Islet precursor cell (in vitro differentiated cells): ENCODE measurements at places on chromosomes 4 and X.

GRCh38 chrX:123906557-123907316, 46.9 kb downstream of the XIAP start:
- no peak for DNase-seq

DNA sequence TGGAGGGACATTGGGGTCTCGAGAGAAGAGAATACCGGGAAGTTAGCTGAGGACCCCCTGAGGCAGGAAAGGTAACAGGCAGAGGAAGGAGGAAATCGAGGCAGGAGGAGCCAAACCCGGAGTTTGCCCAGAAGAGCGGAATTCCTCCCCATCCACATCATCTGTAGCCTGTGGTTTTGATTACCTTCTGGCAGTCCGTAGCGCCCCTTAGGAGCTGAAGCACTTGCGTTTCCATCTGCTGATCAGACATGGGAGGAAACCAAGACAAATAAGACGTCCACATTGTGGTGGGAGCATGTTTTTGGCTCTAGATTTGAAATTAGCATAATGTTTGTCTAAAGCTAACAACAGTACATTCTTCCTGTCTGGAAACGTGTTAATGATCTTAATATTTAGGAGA, 26.8 kb upstream of the HMX1 start:
- DNase-seq: no peak

GRCh38 chrX:18591834-18592233, 80.1 kb downstream of the RS1 start:
- DNase-seq: no peak

GRCh38 chrX:72392042-72392441, 86.3 kb upstream of the CITED1 start:
- no peak for DNase-seq

DNA sequence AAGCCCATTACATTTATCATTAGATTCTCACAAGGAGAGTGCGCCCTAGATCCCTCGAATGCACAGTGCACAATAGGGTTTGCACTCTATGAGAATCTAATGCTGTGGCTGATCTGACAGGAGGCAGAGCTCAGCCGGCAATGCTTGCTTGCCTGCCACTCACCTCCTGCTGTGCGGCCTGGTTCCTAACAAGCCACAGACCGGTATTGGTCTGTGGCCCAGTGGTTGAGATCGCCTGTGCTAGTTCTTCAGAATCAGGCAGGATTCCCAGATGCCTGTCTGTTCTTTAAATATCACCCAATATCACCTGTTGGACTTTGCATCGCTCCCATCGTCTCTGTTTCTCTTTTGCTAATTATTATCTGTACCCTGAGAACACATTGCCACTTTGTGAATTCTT, 14.0 kb downstream of the DSPP start:
- no peak for DNase-seq

DNA sequence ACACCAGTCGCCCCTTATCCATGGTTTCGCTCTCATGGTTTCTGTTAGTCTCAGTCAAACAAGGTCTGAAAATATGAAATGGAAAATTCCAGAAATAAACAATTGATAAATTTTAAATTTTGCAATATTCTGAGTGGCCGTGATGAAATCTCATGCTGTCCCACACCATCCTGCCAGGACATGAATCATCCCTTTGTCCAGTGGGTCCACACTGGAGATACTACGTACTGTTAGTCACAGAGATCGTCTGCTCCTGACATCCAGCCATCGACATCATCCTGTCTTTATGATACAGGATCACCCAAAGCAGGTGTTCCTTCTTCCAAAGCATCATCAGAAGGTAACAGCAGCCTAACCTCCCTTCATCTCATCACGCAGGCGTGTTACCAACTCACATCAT, 76.5 kb upstream of the MSX1 start:
- DNase-seq: no peak

DNA sequence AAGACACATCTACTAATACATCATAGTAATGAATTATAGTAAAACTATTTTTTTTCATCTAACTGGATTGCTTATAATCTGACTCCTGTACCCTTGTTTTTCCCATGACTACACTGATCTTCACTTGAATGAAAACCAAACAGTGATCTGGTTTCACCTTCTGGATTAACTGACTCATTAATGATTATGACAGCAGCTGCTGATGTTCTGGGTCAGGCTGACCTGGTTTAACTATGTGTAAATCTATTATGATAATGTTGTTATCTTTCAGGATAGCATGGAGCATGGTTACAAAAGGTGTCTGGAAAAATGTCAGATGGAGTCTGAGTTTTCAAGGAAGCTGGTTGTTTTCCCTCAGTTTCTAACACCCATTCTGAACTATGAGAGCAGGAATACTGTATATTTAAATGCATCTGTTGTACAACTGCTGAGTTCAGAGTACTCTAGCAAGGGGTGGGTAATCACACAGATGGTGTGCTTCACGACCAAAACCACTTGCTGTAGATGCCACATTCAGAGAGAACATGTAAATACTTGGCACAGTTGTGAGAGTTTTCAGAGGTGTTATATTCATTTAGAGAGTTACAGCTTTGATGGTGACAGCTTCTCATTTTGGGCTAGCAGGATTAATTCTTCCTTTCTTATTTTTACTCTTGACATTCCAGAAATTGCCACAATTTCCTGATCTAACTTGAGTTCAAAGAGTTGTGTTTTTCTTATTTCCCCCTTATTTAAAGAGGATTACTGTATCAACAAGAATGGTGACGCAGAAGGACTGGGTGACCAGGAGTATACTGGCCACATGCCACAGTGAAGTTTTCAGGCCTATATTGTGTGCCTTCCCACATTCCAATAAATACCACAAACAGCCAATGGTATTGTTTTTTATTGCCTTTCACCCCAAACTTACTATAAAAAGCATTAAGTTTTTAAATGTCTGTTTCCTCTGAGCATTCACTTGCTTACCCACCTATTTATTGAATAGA, 249.7 kb upstream of the TET2 start:
- DNase-seq: no peak

DNA sequence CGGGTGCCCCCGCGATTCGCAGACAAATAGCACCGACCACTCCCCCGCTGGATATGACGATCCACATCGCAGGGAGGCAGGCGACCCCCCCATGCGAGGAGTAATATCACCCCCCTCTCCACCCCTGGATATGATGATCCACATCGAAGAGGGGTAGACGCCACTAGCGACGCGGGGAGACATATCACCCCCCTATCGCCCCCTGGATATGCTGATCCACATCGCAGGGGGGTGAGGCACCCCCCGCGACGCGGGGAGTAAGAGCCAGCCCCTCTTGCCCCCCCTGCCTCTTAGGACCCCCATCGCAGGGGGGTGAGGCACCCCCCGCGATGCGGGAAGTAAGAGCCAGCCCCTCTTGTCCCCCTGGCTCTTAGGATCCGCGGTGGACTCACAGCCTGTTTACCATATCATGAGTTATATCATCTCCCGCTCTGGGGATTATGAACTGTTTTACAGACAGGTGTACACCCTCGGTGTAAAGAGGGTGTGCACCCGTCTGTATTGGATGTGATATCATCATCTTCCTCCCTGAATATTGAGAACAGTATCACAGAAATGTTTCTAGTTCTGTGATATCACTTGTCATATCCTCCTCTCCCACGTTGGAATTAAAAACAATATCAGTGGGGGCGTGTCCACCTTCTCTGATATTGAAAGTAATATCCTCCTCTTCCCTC, 22.7 kb upstream of the DRD5 start:
- no peak for DNase-seq

- DNase-seq: no peak
Observed at GRCh38 chr4:61785761-61786160, 585.6 kb downstream of the ADGRL3 start.

GRCh38 chrX:150293311-150294013, 69.7 kb upstream of the MAMLD1 start:
- no peak for DNase-seq

- DNase-seq: no peak
Observed at GRCh38 chr4:155433636-155434360, 57.0 kb upstream of the MAP9 start.

GRCh38 chr4:2395038-2395437, 23.4 kb downstream of the ZFYVE28 start:
- DNase-seq: no peak

GRCh38 chrX:118251271-118251670, 94.6 kb upstream of the WDR44 start:
- DNase-seq: no peak

GRCh38 chr4:186643501-186644310, 80.0 kb downstream of the FAT1 start:
- DNase-seq: no peak

DNA sequence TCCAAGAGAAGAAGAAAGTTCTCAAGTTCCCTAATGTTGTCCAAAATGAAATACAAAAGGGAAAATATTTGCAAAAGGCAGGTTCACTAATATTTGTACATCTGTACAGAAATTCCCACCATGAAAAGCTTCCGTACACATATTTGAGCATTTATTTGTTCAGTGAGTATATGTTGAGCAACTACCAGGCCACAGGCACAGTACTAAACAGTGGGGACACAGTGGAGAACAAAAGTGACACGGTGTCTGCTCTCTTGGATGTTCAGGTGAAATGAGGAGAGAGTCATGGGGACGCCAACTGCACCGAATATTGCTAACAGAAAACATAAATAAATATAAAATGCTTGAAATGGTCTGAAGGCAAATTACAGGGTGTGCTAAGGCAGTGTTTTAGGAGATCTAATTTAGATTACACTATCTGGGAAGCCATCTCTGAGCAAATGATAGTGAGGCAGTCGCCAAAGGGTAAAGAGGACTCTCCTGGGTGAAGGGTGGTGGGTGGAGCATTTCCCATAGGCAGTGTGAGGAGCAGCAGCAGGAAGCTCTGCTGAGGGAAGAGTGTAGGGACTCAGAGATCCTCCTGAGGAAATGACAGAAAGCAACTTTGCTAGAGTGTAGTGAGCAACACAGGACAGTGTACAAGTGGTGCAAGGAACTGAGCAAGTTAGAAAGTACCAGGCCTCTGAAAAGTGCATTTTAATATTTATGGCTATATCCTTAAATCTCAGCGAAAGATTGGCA, 375.2 kb downstream of the GALNTL6 start:
- peak; percentile 64 for DNase-seq

DNA sequence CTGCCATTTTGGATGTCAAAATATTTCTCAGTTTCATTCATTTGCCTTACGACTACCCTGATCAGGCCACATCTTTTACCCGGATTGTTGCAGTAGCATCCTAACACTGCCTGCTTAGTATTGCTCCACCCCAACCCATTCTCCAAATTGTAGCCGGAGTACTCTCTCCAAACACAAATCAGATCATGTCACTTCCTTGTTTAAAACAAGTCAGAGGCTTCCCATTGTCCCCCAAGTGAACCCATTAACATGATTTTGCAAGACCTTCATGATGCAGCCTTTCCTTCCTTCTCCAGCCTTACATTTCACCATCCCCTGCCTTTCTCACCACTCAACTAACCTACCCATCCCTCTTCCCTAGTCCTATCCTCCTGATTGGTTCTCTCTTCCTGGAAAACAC, 53.1 kb downstream of the FANCB start:
- DNase-seq: no peak

GRCh38 chr4:41572516-41572915, 34.6 kb downstream of the LIMCH1 start:
- DNase-seq: no peak

DNA sequence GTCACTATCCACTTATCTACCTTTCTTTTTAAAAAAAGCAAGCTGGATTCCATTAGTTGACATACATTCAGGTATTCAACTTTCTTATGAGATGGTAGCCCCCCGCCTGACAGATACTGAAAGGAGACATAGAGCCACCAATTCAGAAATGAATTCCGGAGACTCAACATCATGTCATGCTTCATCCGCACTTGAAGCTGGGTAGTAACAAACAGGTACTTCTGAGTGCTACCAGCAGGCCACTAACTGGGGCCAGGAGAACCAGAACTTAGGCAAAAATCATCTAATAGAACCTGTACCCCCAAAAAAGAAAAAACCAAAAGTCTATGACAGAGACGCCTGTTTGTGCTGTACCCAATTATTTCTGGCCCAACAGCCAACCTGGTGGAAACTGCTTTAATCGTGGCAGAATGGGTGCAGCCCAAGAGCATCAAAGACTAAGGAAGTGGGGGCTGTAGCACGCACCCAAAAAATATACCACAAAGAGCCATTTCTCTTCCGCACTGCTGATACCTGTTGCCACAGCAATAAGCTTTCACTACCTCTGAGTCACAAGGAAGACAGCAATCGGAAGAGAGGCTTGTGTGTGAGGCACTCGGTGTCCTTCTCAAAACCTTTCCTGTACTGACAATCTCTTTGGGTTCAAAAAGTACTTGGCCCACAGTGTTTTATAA, 84.8 kb downstream of the AFAP1 start:
- DNase-seq: no peak

DNA sequence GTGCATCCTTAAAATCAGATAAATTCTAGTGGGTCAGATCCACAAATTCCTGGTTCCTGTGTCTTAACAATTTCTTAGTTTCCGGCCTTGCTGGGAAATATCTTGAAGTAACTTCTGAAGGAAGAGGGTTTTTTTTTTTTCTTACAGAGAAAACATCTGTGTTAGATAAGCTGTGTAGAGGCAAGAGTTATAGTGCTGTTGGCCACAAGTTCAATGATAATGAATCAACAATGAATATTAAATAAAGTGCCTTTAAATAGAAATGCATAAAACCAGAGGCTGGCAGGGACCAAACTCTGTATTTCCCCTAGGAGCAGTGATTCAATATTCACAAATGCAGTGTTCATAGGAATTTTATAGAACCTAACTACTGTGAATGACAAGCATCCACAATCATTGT, 711.9 kb upstream of the ATOH1 start:
- DNase-seq: no peak

DNA sequence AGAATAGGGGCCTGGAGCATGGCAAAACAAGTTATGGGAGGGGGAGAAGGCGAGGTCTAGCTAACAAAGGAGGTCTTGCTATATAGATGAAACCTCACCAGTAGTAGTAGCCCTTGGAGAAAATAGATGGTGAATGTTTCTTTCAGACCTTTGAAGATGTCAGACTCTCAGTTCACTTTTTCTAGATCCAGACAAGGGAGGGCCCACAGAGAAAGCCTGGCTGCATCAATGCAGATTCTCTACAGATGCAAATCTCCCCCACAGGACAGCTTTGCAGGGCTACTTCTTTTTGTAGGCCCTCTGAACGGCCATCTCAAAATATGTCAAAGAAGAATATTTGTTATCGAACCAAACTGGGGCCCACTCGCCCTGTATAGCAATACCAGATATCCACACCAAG, 159.7 kb downstream of the ANK2 start:
- no peak for DNase-seq

- DNase-seq: peak; percentile 44
Observed at GRCh38 chr4:534101-534575, 35.1 kb downstream of the PIGG start.

DNA sequence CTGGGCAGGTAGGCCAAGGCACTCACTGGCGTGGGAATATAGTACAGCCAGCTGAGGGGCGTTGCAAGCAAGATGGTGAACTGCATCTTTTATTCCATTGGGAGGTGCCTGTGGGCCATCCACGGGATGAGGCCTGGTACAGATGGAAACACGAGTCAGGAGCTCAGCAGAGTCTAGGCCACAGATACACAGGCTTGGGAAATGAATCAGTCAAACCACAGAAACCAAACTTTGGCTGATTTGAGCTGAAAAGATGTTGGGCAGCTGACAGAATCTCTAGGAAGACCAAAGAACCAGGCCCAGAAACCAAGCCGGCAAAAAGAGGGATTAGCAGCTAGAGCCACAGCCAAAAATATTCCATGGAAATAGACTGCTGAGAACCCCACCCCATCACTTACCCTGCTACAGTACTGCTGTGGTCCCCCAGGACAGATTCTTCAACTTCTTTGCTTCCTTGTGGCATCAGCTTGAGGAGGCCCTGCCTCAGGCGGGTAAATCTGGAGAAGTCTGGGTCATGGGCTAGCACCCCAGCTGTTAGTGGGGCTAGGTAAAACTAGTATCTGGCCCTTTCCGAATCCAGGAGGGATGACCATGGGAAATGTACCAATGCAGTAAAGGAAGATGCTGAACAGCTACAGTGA, 75.4 kb downstream of the TMEM131L start:
- DNase-seq: no peak
